Stimulated activated CD4-positive, alpha-beta T cell treated with anti-CD3 and anti-CD28 coated beads, Interleukin-12 subunit alpha, Interleukin-12 subunit beta, amount 100 ng/mL, for 24 hours (primary cell): ENCODE measurements at places on chromosomes 7 and 10.

DNA sequence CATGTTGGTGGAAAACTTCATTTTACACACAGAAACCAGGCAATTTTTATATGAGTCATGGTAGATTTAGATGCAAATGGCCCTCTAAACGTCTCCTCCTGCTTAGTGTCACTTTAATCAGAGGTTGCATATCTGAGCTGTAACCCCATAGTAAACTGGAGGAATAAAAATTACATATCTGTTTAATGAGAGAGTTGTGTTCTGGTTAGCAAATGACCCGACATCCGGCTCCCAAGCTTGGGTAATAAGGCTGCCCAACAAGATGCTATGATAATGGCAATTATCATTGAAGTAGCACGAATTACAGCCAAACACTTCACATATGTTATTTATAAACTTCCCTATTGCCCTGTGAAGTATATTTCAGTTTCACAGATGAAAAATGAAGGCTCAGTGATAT, 10.6 kb upstream of the ADAM12 start:
- DNase-seq: no peak

- DNase-seq: no peak
Observed at GRCh38 chr10:31958856-31959255, 30.2 kb upstream of the ARHGAP12 start.

- DNase-seq: no peak
Observed at GRCh38 chr7:133545618-133546017, 292.7 kb downstream of the EXOC4 start.

DNA sequence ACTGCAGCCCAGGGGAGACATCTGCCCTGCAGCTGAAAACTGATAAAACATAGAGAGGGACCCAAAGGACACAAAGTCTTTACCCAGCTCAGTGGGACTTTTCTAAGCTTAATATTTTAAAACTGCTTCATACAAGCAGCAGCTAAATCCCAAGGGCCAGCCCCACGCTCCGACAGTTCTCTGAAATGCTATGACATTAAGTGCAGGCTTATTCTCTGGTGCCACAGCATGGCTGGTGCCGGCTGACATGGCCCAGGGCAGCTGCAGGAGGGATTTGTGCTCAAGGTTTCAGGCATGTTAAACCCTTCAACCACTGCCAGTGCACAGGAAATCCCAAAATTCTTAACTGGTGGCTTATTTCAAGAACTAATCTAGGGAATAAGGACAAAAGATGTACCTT, 170.9 kb downstream of the PARD3 start:
- DNase-seq: no peak

GRCh38 chr7:44756904-44757303, 8.3 kb downstream of the ZMIZ2 start:
- DNase-seq: no peak

- DNase-seq: no peak
Observed at GRCh38 chr10:67971311-67971710, 86.9 kb downstream of the SIRT1 start.

DNA sequence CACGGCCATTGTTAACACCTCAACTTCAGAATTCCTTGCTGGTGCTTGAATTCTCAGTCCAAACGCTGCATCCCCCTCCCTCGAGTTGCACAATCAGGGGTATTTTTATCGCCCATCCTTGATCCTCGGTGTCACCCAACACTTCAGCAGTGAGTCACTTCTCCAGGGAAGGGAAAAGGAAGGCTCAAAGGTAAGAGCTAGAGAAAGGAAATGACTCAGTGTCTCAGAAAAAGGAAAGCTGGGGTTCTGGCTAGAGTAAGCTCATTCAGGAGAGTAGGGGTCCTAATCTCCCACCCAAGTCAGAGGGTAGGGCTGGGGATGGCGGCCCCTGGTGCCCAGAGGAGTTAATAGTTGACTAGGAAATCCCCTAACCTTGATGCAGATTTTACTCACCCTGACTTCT, 39.8 kb upstream of the TRIM8 start:
- no peak for DNase-seq

DNA sequence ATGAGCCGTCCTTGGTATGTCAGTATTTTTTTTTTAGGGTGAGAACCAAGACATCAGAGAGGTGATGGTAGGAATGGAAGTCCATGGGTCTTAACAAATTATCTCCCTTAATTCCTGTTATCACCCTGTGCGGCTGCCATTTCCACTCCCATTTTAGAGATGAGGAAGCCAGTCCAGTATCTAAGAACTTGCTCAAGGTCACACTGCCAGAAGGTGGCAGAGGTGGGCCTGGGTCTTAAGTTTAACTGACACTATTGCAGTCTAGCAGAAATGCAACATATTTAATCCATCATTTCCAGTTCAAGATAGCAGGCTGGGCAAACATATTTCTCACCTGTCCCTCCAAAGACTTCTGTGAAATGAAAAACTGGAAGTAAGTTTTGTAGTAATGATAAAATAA, 108.3 kb downstream of the GLI3 start:
- no peak for DNase-seq

DNA sequence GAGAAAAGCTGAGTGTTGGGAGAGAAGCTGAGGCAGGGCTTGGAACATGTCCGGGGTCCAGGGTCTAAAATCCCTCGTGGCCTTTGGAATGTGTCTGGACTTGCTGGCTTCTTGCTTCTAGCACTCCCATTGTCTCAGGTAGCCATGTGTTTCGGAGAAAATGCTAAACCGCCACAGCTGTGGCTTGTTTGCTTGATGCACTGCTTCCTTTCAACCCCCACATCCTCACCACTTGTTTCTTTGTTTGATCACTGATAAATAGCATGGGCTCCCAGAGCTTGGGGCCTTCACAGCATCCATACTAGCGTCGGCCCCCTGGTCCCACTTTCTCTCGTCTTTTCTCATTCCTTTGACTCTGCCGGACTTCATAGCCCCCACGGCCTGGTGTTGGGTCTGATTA, 102.7 kb downstream of the ANKRD26 start:
- no peak for DNase-seq

- DNase-seq: no peak
Observed at GRCh38 chr10:72164617-72165016, 51.2 kb upstream of the ANAPC16 start.

DNA sequence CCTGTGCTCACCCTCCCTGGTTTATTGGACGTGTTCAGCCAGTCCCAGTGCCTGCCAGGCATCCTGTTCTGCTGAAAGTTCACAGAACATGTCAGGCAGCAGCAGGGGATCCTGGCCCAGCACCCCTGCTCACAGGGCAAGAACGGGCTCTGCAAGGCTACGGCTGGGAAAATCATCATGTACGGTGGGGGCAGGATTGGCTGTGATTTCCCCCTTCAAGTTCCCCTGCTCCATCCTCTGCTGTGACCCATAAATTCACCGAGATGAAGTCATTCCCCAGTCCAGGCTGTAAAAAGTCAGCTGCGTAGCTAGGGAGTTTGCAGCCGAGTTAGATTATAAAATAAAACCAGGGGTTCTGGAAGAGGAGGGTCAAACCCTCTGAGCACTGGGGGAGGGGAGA, 484.1 kb upstream of the ZMIZ1 start:
- DNase-seq: no peak
